ENCODE measurements at places on chromosomes 1 and 21.
A peak's percentile ranks its signal among the peaks of the same experiment; 100 is the strongest.

GRCh38 chr1:182845894-182846293 lies 6.7 kb downstream of the DHX9 start:
- no peak for DNase-seq

- no peak for DNase-seq
Observed at GRCh38 chr1:164578479-164579200, 19.7 kb downstream of the PBX1 start.

- DNase-seq = no peak
Observed at GRCh38 chr1:20126806-20127440, 7.6 kb upstream of the PLA2G2D start.

DNA sequence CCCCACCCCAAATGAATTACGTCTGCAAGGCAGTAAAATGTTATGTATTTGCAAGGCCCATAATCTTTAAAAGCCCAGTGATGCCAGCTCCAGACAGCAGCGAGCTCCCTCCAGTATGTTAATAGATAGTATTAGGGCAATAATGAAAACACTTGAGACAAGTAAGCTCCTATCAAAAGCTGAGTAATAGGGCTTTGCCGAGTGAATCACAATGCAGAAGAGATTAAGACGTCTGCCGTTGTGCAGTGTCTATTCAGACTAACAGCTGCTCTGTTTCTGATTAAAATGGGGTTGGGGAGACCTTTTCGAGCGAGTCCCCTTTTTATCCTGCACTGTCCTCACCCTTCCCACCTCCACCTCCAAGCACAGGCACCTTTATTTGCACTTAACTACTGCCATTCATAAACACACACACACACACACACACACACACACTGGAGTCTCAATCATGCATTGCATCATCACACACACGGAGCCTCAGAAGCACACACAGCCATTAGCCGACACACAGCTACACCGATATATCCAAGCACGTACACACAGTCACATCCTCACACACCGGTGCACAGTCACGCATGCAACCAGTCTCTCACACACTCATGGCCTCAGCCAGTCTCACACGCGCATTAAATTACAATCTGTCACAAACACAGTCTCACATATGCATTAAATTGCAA lies 46.0 kb upstream of the FOXO6 start:
- no peak for DNase-seq

DNA sequence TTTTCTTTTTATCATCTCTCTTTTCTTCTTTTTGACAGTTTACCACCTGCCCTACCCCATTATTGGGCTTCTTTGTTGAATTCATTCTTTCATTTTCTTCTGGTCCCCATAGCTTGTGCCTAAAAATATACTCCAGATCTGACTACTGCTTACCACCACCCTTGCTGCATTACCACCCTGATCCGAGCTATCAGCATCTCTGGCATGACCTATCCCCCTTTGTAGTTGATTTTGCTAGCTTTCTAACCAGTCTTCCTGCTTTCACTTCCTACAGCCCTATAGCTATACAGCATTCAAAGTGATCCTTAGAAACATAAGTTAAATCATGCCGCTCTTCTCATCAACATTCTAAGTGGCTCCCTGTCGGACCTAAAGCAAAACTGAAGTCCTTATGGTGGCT lies 59.4 kb upstream of the MPC2 start:
- DNase-seq = no peak

- DNase-seq = peak; percentile 93
Observed at GRCh38 chr1:25232027-25232865, at the start of gene SYF2. SYF2 (minus strand) TSS chr1:25232502; CDS start chr1:25232467, 35 bp downstream.

GRCh38 chr1:72097851-72098570 lies 184.3 kb downstream of the NEGR1 start:
- no peak for DNase-seq

DNA sequence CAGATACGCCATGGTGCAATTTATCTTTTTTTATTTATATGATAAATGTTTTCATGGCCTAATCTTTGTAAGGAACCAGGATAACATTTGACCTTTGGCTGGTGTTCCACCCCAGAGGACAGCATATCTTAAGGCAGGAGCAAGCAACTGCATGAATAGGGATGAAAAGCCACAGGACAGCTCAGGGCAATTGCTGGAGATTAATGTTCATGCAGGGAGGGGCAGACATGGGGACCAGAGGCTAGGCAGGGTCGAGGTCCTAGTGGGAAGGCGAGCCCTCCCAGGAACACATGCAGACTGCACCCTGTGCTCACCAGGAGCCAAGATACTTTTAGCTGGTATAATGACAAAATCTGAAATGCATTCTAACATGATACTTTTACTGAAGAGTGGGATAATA lies 74.4 kb upstream of the HAO2 start:
- no peak for DNase-seq

DNA sequence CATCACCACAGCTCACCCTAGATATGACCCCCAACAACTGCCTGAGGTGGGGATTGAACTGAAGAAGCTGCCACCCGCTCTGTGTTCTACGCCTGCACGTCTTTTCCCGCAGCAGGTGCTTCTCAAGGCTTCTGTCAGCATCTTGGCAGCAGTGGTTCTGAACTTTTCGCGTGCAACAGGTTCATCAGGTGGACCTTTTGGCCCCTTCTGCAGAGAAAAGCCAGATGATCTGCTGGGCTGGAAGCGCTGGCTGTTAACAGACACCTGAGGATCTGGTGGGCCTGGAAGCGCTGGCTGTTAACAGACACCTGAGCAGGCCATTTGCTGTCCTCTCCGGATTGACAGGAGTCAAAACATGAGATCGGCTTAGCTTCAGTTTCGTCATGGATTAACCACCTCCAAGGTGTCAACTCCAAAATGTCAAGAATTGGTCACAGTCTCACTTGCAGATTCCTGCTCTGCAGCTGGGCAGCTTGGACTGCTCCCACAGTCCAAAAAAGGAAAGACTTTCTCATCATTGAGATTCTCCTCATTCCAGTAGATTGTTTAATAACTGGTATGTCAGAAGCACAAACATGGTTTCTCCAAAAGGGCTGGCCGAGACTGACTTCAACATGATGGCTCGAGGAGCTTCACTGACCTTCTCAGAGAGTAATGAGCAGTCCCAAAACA lies 4.7 kb downstream of the C1orf174 start:
- DNase-seq = no peak

DNA sequence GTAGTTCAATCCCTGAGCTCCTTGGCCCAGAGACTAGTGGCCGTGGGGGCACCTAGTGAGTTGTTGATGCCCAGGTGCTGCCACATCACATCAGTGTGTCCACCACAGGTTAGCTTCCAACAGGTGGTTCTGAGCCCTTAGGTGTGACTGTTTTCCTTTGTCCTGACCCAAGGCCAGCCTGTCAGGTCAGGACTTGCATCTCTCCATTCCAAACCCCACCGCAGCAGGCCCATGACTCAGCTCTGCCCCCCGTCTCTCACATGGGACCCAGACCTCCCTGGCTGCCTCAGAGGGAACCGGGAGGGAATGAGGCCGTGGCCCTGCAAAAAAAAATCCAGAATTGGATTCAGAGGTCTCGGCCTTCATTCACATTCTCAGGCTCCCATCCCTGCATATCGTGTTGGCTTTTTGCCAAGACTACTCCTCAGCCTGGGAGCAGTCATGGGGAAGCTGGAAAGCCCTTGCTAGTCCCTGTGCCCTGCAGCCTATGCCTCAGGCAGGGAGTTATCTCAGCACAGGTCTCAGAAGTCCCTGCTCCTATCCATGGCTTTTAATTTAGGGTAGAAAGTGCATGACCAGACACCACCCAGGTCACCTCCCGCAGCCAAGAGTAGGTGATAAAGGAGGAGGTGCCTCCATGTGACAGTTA lies 7.2 kb downstream of the INAVA start:
- DNase-seq = no peak

- DNase-seq = no peak
Observed at GRCh38 chr1:94608142-94608851, 66.7 kb upstream of the F3 start.

DNA sequence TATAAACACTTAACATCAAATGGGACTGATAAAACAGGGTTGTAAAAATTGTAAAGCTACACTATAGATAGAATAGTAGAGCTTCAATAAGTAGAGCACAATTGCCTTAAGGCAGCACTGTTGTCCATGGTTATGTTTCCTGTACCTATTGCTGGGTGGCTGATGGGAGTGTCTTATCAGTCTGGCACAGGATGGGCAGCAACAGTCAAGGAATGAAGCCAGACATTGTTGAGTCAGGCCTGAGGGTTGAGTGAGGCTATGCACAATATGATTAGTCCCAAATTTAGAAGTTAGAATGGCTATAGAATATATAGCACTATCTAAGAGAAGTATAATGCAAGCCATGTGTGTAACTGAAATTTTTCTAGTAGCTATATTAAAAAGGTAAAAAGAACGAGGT lies 25.0 kb upstream of the CD1D start:
- no peak for DNase-seq

DNA sequence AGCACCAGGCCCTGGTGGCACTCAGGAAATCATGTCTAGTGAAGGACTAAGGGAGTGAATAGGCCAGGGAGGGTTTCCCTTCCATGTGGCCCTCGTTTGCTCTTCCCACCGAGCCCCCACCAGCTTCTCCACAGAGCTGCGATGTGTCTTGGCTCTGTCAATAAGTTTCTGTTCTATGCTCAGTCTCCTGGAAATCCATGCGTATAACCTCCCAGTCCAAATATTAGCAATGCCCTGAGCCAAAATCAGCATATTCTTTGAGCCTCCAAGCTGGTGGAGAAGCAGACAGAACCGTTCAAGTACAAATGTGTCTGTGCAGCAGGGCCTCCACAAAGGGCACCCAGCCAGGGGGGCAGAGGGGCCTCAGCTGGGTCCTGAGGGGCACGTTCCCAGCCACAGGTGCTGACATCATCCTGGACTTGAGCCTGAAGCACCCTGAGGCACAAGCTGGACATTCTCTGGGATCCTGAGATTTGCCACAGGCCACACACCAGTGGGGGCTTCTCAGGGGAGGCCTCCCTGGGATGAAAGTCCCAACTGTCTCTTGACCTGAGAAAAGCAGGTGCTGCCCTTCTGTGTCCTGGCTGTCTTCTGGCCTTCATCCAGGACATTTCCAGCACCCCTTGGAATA lies 350.5 kb upstream of the VAMP3 start:
- DNase-seq = no peak

- no peak for DNase-seq
Observed at GRCh38 chr21:46295177-46295770, 9.1 kb downstream of the YBEY start.

- DNase-seq = no peak
Observed at GRCh38 chr1:43307458-43308158, 6.8 kb downstream of the TIE1 start.

DNA sequence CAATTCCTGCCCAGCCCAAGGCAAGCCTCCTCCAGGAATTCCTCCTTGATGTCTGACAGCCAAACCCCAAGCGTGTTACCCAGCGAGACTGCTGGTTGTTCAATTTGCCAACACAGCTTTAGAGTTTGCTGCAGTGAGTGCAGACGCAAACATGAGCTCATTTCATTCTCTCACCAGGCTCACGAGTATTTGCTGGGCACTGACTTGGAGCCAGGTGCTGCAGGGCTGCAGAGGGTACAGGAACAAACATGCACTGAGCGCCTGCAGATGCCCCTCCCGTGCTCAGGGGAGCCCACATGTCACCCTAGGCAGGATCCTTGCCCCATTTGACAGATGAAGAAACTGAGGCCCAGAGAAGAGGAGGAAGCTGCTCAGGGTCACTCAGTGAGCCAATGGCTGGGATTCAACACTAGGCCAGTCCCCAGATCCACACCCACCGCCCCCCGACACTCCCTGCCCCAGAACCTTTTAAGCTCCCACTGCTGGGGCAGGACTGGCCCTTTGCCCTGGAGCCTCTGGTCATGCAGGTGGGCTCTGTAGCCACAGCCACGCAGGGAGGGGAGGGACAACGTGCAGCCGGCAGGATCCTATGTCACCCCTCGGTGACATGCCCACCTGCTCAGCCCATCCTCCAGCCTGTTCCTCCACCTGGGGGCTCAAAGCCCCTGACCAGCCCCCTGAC lies 363.7 kb downstream of the MATN1 start:
- no peak for DNase-seq

DNA sequence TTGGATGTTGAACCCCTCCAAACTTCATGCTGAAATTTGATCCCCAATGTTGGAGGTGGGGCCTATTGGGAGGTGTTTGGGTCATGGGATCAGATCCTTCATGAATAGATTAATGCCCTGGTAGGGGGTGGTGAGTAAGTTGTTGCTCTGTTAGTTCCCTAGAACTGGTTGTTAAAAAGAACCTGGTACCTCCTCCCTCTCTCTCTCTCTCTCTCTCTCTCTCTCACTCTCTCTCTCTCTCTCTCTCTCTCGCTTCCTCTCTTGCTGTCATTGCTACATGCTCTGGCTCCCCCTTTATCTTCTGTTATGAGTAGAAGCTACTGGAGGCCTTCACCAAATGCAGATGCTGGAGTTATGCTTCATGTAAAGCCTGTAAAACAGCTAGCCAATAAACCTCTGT lies 498.2 kb upstream of the NR5A2 start:
- no peak for DNase-seq

DNA sequence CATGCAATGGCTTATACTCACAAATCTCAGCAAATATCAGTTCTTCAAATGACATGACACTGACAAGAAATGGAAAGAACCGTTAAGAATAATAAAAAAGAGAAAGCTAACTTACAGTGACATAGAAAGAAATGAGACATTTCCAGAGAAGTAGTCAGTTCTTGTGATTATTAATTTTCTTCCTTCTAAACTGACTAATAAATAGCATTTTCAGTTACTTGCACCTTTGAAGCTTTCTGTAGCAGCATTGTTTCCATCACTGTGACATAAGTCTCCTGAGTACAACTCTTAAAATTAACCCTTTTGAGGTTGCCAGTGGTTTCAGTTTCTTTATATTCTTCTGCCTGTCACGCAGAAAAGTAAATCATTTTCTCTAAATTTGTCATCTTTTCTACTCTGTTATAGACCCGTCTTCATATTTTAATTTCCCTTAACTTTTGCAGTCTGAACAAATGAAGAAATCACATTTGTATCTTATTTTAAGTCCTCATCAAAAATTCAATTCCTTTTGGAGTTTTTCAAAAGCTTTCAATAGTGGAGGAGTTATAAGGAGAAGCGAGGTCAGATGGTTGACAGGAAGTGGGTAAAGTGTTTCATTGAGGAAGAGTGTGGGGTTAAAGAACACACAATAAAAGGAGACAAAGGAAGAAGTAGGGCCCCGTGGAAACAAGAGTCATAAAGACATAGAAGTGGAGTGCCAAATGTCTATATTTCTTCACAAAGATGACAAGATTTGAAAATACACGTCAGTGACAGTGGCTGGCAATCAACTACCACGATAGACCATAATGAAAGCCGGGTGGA lies 57.9 kb upstream of the S1PR1 start:
- peak; percentile 40 for DNase-seq

DNA sequence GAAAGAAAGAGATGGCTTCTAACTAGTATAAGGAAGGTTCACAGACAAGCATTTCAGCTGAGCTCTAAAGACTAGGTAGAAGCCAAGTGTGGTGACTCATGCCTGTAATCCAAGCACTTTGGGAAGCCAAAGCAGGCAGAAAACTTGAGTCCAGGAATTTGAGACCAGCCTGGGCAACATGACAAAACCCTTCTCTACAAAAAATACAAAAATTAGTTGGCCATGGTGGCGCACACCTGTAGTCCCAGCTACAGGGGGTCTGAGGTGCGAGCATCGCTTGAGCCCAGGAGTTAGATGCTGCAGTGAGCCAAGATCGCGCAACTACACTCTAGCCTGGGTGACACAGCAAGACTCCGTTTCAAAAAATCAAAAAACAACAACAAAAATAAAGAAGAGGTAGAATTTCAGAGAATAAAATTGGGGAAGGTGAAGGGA lies 27.8 kb downstream of the FBXO42 start:
- no peak for DNase-seq

Measured in CD4-positive, alpha-beta T cell treated with Interleukin-12 subunit alpha and Interleukin-12 subunit beta, for 1 hour (primary cell).